RWPE1 (cell line): ENCODE measurements at places on chromosomes 12 and 14.
A peak's percentile ranks its signal among the peaks of the same experiment; 100 is the strongest.

DNA sequence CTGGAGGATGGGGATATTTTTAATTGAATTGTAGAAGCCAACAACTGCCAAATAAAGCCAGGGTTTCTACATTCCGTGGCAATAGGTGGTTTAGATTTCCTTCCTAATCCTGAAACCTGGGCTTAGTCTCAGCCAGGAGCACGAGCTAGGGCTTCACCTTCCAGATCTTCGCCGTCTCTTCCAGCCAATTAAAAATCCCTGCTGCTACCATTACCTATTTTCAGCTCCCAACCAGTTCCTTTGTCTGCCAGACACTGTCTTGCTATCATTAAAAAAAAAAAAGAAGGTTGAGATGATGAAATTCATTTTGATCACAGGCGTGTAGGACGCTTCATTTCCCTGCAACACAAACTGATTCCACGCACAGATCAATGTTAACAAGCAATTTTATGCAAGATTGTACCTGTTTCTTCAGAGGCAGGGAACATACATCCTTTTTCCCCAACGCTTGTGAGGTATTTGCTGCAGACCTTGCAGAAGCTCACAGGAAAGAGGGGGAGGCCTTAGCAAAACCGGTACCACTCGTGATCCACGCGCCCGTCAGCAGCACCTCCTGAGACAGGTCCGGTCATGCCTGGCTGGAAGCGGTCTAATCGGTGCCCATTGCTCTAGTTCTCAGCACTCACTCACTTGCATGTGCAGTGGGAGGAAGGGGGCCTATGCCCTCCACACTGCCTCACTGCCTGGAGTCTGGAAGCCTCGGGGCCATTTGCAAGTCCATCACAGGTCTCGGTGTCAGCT is 65.1 kb downstream of the SLC6A12 start:
- DNase-seq = peak; percentile 13

- no peak for DNase-seq
Measured at GRCh38 chr12:120363274-120363855, 5.6 kb downstream of the MSI1 start.

- no peak for DNase-seq
Measured at GRCh38 chr12:46395388-46395787, 22.8 kb upstream of the SLC38A2 start.

- no peak for DNase-seq
Measured at GRCh38 chr14:101728367-101728742, 33.2 kb upstream of the PPP2R5C start.

- DNase-seq = no peak
Measured at GRCh38 chr12:9099552-9100190, 16.0 kb downstream of the A2M start.

- DNase-seq = peak; percentile 23
Measured at GRCh38 chr14:73526036-73526984, 10.6 kb upstream of the ACOT1 start.

- peak; percentile 71 for DNase-seq
Measured at GRCh38 chr12:54429014-54429471, 10.0 kb upstream of the ITGA5 start.

DNA sequence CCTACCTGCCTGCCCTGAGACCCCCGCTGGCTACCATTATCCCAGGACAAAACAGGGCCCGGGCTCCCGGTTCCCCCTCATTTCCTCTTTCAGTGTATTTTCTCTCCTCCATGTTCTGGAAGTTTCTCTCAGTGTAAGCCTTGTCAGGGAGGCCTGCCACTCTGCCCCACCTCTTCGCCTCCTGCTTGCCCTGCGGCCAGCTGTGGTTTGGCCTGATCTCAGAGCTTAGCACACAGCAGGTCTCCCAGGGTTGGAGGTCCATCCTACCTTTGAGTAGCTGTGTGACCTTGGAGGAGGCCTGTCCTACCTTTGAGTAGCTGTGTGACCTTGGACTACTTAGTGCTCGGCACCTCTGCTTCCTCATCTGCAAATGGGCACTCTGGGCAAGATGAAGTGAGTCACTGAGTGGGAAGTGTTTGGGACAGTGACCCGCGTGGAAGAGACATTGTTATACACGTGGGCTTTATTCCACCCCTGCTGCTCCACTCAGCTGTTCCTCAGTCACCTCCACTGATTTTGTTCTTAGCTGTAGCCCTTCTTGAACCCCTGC is 212.7 kb downstream of the ZFP36L1 start:
- DNase-seq = no peak

DNA sequence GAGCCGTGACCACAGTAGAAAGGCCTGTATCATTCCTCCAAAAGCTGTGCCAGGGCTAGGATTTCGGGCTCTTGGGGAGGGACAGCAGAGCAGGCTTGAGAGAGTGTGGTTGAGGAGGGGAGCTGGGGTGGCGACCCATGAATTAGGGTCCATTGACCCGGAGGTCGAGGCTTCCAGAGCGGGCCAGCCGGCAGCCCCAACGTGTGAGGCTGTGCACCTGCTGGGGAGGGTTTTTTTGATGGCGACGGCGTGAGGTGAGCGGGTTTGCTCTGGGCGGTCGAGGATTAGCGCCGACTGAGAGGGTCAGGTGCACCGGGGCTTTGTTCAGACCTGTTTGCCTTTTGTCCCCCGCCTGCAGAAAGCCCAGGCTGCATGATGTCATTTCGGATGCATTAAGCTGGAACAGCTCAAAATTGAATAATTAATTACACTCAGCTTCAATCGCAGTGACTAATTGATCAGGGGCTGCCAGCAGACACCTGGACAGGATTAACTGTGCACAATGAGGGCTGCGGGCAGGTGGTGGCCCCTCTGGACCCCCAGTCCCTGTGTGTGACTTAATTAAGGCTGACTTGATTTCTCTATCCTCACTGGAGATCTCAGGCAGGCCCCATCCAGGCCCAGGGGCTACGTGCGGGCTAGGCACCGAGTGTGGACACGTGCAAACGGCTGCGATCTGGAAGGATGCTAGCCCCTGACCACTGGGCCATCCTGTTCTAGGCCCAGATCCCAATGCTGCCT is 42.1 kb upstream of the MEG3 start:
- peak; percentile 31 for DNase-seq

GRCh38 chr12:20368114-20368650 is at the start of gene PDE3A:
Gene PDE3A, plus strand, starts transcription at chr12:20368537. Its CDS starts 748 bp downstream, at chr12:20369285.
- peak; percentile 23 for DNase-seq

- peak; percentile 75 for DNase-seq
Measured at GRCh38 chr12:76455582-76456345, 103.8 kb downstream of the OSBPL8 start.

DNA sequence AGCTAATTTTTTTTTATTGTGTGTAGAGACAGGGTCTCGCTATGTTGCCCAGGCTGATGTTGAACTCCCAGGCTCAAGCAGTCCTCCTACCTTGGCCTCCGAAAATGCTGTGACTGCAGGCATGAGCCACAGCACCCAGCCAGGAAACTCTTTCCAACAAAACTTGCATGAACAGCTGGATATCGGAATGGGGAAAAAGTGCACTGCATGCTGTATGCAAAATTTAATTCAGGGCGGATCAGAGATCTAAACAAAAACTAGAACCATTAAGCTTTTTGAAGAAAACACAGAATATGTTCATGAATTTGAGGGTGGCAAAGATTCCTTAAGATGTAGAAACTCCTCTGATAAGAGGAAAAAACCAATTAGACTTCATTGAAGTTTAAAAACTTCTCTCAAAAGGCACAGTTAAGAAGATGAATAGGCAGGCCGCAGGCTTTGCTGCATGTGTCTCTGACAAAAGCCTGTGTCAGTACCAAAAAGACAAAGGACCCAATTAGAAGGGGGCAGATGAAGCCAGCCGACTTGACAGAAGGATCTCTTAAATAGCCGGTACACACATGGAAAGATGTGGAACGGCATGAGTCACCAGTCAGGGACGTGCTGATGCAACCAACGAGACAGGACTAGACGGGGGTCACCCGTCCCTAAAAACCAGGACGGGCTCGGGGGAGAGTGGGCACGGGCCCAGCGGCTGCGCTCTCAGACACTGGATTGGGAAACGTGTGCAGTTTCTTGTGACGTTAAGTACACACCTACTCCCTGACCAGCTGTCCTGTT is 34.8 kb upstream of the MMP17 start:
- peak; percentile 20 for DNase-seq

DNA sequence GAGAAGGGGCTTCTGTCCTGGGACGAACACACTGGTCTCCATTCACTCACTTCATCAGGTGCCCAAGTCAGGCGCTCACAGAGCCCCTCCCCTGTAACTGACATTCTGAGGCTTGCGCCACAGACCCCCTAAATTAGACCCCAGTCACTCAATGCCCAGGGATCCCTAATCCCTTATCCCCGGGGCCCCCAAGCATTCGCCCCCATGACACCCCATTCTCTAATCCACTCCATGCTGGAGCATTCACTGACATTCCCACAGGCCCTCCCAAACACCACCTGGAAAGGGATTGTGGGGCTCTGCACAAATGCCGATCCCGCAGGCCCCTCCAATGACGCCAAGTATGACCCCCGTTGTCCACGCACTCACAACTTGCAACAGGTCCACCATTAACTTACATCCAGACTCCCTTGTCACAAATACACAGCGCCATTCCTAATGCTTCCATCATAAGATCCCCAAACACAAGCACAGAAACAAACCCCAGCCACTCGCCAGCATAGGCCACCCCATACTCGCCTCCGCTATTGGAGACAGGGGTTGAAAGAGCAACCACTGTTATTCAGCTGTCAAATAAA is 1.5 kb downstream of the ZNF605 start:
- peak; percentile 6 for DNase-seq

DNA sequence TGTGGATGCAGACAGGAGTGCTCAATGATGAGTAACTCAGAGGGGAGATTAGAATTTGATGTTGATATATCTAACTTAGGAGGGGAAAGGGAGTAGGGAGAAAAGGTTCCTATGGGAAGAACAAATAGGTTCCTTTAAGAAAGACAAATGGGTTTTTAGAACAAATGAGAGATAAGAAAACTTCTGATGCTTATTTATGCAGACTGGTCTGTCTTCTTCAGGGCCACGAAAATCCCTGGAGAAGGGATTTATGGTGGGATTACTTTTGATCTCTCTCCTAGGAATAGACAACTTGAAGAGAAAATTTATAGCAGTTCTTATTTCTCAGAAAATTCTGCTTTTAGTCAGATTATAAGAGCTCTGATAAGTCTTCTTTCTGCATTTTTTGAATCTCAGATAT is 99.0 kb upstream of the DDHD1 start:
- no peak for DNase-seq

DNA sequence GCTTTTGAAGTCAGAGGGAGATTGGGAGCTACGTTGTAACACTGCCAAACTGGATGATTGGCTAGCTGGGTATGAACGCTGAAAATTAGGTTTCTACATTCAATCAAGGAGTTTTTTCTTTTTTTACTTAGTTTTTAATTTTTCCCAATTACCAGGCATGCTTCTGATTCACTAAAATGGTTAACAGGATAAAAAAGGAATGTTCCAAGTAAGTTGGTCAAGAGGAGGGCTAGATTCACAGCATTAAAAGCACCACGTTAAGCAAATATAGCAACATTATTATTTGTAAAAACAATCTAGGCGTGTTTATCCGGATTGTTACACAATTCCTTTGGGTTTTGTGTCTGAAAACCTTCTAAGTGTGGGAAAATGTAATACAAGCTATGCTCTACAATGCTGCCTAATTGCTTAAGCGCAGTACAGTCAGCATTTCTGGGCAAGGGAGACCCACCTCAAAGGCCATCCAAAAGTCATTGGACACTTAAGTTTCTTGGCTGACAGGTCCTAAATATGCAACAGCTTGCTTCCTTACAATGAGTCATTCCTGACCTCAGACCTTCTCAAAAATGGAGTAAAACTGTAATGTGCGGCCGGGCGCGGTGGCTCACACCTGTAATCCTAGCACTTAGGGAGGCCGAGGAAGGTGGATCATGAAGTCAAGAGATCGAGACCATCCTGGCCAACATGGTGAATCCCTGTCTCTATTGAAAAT is 1.2 kb downstream of the RPLP0 start:
- peak; percentile 35 for DNase-seq

- no peak for DNase-seq
Measured at GRCh38 chr14:104383996-104384775, 195.4 kb upstream of the C14orf180 start.

DNA sequence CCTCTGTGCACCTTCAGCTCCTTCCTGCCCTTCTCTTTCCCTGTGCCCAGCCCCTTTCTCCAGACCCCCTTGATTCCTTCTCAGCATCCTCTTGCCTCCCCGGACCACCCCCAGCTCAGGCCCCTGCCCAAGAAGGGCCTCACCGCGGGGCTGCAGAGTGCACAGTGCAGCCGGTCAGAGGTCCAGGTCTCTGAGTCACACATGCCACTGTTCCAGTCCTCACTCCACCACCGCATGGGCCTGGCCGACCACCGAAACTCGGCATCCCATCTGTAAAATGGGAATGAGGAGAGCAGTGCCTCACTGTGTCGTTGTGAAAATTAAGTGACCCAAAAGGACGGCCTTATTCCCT is 13.3 kb downstream of the BDKRB1 start:
- no peak for DNase-seq

DNA sequence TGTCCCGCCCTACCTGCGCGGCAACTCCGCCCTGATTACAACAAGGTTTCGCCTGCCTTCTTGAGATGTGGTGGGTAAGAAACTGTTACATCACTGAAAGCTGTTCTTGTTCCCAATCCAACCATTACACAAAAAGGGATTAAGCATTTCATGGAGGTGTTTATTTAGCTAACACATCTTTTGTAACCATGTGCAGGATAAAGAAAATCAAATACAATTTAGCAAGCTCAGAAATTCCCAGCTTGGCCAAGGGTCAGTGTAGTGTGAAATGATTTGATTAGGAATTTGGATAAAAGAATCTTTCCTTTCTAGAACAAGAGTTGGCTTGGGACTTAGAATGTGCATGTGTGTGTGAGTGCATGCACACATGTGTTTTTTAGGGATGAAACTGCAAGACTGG is 6.3 kb downstream of the FOXN4 start:
- no peak for DNase-seq

GRCh38 chr12:11901701-11902524 is 168.8 kb upstream of the BCL2L14 start:
- no peak for DNase-seq

GRCh38 chr14:62126879-62127478 is 364.8 kb downstream of the SNAPC1 start:
- DNase-seq = peak; percentile 47

- no peak for DNase-seq
Measured at GRCh38 chr14:35247777-35248475, 44.3 kb upstream of the PSMA6 start.

DNA sequence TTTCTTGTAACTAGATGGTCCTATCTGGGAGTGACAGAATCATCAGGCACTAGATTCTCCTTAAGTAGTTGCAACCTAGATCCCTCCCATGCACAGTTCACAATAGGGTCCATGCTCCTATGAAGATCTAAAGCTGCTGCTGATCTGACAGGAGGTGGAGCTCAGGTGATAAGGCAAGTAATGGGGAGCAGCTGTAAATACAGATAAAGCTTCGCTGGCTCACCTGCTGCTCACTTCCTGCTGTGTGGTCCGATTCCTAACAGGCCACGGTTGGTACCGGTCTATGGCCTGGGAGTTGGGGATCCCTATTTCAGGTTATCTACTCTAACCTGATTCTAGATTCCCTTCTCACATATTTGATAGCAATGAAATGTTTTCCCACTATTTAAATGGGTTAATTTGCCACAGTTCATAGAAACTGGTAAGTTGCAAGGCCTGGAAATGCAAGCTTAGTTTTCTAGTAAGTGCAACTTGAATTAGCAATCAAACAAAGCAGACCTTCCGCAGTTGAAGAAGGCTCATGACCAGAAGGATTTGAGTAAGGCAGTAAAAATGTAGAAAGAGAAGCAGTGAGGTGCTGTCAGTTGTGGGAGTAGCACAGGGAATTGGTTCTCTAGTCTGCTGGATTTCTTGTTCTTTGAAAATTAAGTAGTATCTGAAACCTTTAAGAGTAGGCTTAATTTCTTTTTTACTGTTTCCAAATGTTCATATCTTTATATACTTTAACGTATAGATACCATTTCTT is 332.3 kb downstream of the EGLN3 start:
- no peak for DNase-seq
